Activated naive CD4-positive, alpha-beta T cell (primary cell): ENCODE measurements at places on chromosomes 12 and 14.

GRCh38 chr14:103867523-103867953 lies 20.2 kb upstream of the PPP1R13B start:
- no peak for DNase-seq

- no peak for DNase-seq
These were observed 34.8 kb downstream of the SLC38A1 start for GRCh38 chr12:46234000-46234399.

DNA sequence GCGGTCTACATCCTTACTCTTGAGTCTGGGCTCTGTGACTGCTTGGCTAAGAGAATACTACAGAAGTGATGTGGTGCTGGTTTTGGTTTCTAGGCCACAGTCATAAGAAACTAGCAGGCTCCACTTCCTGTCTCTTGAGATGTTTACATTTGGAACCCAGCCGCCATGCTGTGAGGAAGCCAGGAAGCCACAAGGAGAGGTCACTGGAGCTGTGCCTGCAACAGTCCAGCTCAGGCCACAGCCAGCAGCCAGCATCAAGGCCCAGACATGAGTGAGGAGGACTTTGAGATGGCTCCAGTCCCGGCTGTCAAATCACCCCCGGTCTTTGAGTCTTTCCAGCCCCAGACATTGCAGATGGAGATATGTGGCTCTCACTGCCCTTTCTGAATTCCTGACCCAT lies 12.9 kb upstream of the FAM181A start:
- DNase-seq: no peak

DNA sequence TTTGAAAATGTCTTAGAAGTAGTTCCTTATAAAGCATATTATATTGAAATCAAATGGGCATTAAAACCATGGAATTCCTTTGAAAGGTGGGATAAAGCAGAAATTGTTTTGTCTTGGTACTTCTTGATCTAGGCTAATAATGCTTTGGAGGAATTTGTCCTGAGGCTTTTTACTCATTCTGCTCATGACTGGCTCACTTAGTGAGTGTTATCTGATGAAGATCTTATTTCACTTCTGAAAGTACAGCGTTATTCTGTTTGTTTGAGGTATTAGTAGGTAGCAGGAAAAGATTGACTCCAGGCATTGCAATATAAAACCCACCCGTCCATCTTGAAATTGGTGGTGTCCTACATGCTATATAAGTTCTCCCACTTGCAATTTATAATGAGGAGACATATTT lies 5.5 kb downstream of the C12orf71 start:
- DNase-seq: no peak

DNA sequence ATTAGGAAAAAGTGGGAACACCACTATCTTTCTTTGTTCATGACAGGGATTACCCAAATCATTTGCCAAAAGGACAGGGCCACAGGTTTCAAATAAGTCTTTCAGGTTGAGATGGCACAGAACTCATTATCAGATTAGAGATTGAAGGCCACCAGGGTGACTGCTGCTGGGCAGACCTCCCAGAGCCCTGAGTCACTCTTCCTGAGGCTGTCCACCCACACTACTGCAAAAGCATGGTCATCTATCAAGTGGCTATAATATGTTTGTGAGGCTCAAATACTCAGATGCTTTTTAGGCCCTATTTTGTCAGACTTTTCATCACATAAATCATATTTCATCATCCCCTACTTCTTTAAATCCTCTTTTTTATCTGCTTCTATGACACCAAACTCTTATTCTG lies 155.3 kb upstream of the CCDC196 start:
- no peak for DNase-seq

- no peak for DNase-seq
These were observed 63.5 kb upstream of the TMTC1 start for GRCh38 chr12:29847246-29847645.

- DNase-seq: no peak
These were observed 108.6 kb upstream of the TTC7B start for GRCh38 chr14:90924621-90925340.

DNA sequence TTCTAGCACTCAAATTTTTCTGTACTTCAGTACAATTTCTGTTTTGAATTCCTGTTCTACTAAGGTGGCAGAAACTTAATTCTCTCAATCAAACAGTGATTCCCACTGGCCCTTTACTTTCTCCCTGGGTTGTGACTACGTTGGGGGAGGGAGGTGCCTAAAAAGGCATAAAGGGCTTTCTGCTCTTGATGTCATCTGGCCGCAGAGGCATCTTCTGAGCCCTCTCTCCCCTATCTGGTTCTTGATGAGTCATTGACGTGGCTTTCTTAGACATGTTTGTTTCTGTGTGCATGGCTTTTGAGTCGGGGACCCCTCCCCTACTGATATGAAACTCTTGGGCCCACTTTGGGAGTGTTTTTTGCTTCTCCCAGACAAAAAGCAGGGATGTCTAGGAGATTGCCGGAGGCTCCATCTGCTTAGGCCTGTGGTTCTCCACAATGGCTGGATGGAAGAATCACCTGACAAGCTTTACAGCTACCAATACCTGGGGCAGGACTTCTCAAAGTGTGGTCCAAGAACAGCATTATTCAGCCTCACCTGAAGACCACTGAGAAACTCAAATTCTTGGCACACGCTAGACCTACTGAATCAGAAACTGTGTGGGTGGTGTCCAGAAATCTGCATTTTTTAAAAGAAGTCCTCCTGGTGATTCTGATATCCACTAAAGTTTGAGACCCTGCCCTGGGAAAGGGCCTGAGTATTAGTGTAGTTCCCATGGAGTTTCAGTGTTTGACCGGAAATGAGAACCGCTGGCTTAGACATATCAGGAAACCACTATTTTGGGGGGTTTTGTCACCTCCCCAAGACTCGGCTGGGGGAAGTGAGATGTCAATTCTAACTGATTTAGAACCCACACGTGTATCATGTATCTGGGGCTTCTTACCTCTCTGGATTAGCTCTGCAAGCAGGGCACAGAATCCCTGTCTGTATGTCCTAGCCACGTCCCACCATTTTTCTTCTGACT lies 395.7 kb upstream of the PDE3A start:
- no peak for DNase-seq

DNA sequence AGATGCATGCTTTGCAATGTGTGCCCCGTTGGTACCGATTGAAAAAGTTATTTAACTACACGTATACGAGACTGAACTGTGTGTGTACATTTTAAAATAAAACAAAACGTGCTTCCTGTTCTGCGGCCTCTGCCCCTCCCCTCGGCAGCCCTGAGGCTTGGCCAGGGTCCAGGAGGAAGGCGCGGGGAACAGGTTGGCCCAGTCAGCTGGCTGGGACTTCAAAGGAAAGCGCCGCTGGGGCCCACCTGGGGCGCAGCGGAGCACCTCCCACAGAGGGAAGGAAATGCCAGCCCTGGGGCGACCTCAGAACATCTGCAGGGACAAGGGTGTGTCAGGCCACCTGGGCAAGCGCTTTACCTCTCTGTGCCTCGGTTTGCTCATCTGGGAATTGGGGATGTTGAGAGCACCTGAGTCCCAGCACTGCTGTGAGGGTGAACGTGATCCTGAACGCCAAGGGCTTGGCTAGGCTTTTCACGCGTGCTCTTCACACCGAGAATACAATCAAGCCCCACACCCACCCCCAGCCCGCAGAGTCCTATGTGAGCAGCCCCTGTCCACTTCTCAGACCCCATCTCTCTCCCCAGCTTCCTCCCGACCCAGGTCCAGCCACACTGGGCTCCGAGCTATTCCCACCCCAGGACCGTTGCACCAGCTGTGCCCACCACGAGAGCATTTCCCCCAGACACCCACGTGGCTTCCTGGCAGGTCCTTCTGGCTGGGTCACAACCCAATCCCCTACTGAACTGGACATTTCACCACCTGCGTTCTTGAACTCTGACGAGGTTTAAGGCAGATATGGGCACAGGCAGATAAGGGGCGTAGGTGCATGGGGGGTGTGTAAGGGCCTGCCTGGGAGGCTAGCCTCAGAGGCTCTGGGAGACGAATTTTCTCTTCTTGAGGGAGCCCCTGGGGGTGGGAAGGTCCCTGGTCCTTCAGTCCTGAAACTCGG lies 41.9 kb upstream of the NCOR2 start:
- peak; percentile 83 for DNase-seq

DNA sequence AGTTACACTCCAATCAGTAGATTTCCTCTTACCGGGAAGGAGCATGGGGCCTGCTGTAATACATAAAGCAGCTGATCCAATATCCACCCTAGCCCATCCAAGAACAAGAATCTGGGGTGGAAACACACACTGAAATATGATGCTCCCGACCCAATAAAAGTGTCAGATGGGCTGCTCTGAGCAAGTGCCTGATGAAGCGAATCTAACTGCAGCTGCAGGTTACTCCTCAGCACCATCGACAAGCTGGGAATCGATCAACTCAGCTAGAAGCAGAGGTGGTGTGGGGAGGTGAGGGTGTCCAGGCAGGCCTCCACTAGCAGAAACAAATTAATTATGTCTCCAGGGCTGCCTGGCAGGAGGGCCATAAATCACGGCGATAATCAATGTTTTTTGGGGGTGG lies 64.0 kb upstream of the WSCD2 start:
- no peak for DNase-seq

DNA sequence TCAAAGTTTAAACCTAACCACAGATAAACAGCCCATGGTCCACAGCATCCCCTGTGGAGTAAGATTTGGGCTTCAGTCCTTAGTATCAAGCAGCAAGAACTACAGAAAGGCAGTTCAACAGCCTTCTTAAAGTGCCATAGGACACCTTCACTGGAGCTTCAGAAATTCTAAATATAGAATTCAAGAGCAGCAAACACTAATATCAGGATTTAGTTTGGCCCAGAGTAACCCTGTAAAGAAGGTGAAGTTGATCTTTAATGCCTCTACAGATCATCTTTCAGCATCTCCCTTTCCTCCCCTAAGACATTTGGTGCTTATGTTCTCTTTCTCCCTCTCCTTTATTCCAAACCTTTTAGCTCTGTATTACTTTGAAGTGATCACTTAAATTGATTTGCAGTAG lies 59.5 kb upstream of the ARHGAP5 start:
- DNase-seq: no peak

GRCh38 chr14:93787465-93788292 lies 606 bp downstream of the PRIMA1 start:
- no peak for DNase-seq

- no peak for DNase-seq
These were observed 235.9 kb upstream of the NOVA1 start for GRCh38 chr14:26833621-26834176.

- no peak for DNase-seq
These were observed 85.9 kb downstream of the PAX9 start for GRCh38 chr14:36747411-36748184.

DNA sequence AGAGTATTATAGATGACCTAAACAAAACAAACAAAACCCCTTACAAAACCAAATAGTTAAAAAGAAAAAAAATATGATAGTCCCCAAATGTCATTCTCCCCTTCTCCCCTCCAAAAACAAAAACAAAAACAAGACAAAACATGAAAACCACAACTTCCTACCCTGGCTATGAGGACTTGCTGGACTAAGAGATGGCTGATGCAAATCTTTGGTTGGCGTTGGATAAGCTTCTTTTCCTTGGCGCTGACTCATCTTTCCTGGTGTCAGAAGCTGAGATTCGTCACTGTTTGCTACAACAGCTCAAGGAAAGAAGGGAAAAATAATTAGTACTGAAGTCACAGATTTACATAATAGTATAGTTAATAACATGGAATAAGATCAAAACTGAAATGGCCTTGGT lies 102.5 kb upstream of the BBS10 start:
- DNase-seq: no peak

DNA sequence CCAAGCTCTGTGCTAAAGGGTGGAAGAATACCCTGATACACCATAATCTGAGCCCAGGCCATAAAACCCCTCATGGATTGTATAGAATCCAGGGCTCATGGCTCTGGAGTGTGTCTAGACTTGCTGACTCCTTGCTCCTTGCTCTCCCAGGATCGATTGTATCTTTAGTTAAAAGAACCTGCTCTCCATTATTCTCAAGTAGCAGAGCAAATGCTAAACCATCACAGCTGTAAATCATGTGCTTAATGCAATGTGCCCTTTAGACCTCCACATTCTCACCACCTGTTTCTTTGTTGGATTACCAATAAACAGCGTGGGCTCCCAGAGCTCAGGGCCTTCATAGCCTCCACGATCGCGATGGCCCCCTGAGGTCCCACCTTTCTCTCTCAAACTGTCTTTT lies 411.6 kb upstream of the FBXO33 start:
- DNase-seq: no peak

DNA sequence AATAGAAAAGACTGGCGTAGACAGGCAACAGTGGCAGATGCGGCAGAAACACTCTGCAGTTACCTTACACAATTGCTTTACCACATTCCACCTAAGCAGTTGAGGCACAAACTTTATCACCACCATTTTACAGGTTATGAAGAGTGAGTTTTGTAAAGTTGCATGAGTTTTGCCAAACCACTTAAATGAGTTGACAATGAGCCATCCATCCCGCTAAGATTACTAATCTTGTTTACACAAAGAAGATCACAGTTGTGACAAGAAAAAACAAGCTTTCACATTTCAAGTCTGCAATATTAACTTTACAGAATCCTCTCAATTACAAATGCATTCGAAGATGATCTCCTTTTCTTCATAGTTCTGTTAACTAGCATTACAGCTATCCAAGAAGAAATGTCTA lies 1.8 kb downstream of the TMCC3 start:
- no peak for DNase-seq

DNA sequence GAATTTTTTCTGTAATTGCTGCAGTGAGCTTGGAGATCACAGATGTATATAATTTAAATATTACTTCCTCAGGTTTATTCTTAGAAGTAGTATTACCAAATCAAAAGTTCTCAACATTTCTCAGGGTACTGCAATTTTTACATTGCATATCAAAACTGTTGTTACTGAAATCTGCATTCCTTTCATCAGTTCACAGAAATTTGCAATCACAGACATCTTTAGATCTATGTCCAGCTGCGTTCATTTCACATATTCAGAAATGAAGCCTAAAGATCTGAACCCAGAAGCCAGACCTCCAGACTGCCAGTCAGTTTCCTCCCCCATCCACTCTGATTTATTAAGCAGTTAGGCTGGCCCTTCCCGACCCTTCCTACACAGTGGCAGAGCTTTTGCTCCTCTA lies 18.2 kb upstream of the IFT81 start:
- no peak for DNase-seq

GRCh38 chr14:99357916-99358390 lies 86.0 kb upstream of the BCL11B start:
- no peak for DNase-seq
